ENCODE measurements at places on chromosomes 6 and 20.
A peak's percentile ranks its signal among the peaks of the same experiment; 100 is the strongest.

GRCh38 chr20:25339608-25340007, 51.0 kb downstream of the ABHD12 start:
- DNase-seq = no peak

DNA sequence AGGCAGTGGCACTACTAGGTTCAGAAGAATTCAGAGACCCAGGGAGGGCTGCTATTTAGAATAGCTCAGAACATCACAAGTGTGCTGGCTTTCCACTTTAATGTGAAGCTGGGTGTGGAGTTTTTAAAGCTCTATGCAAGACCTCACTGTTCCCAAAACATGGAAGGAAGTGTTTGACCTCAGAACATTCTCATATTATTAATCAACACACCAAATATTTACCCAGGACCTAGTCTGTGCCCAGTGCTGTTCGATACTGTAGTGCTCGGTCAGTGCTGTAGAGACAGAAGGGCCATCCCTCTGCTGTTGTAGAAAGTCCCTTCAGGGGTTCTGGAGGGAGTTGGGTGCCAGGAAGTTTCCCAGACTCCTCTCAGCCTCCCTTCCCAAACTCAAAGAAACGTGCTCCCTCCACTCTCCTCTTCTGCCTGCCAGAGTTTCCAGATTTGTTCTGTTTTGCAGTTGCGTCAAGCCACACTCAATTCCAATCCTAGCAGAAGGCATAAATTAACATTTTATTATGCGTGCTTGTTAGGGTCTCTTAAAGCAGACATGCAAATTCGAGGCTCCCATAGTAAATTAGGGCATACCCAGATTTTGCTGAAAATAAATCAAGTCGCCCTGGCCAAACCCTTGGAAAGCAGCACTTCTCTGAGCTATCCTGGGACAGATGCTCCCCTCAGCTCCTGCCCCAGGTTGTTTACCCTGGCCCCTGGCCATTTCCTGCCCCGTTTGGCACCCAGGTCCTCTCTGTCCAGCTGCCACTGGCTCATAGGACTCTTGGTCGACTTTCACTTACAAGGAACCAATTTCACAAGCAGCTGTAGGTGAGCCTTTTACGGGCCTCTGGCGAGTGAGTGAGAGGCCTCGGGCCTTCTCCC, 248.6 kb downstream of the HIVEP2 start:
- peak; percentile 71 for DNase-seq

DNA sequence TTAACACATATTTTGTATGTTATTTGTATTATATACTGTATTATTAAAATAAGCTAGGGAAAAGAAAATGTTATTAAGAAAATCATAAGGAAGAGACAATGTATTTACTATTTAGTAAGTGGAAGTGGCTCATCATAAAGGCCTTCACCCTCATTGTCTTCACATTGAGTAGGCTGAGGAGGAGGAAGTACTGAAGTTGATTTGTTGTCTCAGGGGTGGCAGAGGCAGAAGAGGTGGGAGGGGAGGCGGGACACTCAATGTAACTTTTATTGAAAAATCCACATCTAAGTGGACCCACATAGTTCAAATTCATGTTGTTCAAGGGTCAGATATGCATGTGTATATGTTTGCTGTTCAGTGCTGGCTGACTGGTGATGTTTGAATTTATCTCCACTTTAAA, 210.2 kb upstream of the CITED2 start:
- DNase-seq = no peak

DNA sequence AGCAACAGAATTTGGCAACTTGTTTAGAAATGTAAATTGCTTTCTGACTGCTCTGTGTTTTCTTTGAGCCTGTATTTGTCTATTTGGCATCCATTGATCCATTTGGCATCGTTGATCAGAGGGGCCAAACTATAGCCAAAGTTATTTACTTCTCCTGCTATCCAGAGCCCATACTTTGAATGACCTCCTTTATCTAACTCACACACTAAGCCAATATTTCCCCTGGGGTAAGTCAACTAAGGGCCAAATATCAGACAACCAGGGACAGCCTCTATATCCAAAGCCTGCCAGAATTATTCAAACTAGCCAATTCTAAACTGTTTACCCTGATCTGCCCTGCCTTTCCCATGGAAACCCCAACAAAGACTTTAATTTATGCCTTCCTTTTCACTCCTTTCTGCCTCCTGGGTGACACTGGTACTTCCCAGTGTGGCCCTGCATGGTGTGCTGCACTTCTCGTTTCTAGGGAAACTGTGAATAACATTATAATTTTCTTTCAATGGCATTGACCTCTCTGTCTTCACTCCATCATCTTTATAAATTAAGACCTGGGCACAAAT, 19.8 kb upstream of the ZNF184 start:
- DNase-seq = no peak

- peak; percentile 35 for DNase-seq
Measured at GRCh38 chr6:3849681-3850450, 693 bp downstream of the FAM50B start.

- peak; percentile 62 for DNase-seq
Measured at GRCh38 chr20:5191829-5192569, 65.2 kb downstream of the CDS2 start.

GRCh38 chr6:98920904-98921431, 26.8 kb downstream of the FBXL4 start:
- DNase-seq = no peak

- DNase-seq = no peak
Measured at GRCh38 chr6:338815-339262, 46.6 kb downstream of the DUSP22 start.

GRCh38 chr20:59016795-59017492, 2.3 kb upstream of the TUBB1 start:
- no peak for DNase-seq

DNA sequence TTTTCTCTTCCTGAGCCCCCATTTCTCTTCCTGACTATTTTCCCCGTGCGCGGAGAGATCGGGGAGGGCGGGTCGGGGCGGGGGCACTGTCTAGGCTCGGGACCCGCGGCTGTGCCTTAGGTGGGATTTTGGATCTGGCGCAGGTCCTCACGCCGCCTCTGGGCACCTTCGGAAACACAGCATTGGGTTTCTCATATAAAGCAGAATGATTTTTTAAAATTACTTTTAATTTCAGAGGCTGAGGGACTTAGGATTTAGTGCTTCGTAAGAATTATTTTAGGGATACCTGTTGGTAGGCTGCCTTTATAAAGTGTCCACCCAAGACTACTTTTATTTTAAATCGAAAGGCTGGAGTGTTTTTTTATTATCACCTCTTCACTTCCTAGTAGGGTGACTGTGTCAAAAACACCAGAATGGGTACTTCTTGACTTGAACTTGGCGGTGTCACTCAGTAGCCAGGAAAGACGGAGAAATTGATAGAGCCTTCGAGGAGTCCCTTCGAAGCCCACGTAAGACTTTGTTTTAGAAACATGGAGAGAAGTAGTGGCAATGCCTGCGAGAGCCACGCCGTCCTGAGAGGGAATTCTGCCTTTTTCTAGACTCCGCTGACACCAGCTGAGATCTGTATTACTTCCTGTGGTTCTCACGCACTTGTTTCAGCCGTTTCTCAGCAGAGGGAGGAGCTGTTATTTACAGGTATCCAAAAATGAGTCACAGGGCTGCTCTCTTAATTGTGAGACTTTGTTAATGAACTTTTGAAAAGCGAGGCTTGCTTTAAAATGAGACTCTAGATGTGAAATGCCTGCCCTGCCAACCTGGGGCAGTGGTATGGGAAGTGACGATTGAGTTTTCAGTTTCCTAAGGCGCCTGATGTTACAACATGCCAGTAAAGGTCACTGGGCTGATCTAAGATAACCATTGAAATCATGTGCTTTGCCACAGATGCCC, 667 bp downstream of the STX11 start:
- peak; percentile 36 for DNase-seq

GRCh38 chr20:5484926-5485325, 168.2 kb upstream of the PROKR2 start:
- DNase-seq = no peak

DNA sequence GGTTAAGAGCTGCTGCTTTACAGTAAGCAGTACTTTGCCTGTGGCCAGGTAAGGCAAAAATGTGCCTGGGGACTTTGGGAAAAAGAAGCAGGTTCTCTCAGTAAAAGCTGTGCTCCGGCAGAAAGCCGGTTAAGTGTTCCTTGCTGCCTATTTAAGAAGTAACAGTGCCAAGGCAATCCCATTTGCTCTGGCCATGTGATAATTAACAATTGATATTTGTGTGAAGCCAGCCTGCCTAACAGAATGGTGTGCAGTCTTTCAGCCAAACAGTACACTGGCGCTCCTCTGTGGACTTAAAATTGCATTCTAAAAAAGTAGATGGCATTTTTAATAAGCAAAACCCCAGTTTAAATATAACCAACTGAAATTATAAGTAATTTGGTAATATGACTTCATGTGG, 430.3 kb downstream of the PLCB1 start:
- DNase-seq = no peak

GRCh38 chr20:57398231-57398821, 7.1 kb downstream of the RBM38 start:
- peak; percentile 75 for DNase-seq

- DNase-seq = no peak
Measured at GRCh38 chr6:138550346-138550767, 51.1 kb upstream of the NHSL1 start.

- DNase-seq = no peak
Measured at GRCh38 chr6:164068527-164068926, 654.0 kb downstream of the QKI start.

DNA sequence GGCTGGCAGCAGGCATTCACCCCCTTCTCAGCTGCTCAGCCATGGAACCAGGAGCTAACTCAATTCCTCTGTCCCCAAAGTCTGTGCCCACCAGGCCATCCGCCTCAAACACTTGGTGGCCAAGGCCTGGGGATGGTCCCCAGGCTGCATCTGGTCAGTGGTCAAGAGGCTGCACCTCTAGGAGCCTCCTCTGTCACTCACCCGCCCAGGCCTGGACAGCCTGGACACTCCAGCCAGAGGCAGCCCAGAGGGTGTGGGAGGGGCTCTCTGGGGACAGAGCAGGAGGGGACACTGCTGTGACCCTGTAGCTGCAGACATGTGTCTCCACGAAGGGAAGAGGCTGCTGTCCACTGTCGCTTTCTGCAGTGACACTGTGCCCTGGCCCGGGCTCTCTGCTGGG, 416.6 kb upstream of the SULF2 start:
- DNase-seq = no peak

GRCh38 chr20:53163486-53163885, 191.3 kb downstream of the TSHZ2 start:
- DNase-seq = no peak

DNA sequence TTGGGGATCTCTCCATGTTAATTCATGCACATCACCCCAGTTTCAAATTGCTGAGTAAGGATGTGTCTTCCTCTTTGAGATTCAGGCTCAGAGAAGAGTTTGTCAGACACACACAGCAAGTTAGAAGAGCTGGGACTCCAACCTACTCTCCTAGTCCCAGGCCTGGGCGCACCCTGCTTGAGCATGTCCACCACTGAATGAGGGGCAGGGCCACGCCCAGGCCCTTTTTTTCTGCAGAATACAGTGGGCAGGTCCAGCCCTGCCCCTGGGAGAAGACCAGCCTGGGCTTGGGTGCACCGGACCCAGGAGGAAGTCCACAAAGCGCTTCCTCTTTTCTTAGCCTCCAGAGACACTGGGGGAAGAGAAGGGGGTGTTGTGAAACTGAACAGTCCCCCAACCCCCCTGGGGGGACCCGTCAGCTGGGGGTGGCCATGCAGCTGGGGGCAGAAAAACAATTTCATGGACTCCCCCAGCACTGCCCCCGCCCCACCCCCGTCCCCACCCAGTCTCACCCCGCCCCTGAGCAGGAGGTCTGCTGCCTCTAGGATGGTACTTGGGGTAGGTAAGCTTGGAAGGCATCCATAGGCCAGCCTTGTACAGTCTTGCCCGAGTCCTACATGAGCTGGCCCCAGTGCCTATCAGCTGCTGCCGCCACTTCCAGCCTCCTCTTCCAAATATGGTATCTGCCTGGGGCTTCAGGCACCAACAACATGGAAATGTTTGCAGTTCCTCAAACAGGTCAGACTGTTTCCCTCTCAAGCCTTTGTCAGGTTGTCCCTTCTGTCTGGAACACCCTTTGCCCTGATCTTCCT, 11.7 kb upstream of the HCK start:
- DNase-seq = peak; percentile 64

GRCh38 chr6:5146398-5146797, 61.3 kb downstream of the PPP1R3G start:
- no peak for DNase-seq

- DNase-seq = no peak
Measured at GRCh38 chr20:11780765-11781369, 136.8 kb upstream of the BTBD3 start.

DNA sequence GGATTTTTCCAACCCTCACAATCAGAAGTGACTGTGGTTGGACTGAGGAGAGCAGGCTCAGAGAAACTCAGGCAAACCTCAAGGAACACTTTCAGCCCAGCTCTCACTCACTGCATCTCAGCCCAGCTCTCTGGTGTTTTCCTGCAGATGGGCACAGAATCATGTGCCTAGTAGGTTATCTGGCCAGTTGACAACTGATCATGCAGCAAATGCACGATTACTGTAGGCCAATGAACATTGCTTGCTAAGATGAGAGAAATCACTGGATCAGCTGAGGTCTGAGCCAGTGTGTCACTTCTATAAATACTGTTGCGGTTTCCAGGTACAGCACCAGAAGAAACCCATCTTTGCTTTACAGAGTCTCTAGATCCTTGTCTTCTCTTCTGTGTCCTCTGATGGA, 540.5 kb downstream of the CD83 start:
- no peak for DNase-seq

- DNase-seq = no peak
Measured at GRCh38 chr6:37288247-37288646, 30.3 kb upstream of the TMEM217 start.

GRCh38 chr6:95923518-95923917, 92.3 kb upstream of the FUT9 start:
- DNase-seq = no peak

DNA sequence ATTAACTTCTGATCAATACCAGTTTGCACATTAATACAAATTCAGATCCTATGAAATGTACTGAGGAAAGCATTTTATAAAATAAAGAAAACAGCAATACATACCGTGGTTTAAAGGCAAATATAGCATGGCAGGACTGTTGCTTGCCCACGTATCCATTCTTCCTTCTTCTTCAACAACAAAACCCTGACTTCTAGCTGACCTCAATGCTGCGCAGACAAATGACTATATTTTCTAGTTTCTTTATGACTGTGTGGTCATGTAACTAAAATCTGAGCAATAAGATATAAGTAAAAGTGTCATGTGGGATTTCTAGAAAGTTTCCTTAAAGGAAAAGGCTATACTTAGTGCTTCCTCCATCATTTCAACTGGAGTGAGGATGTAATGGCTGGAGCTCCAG, 85.0 kb downstream of the CDC40 start:
- DNase-seq = no peak

DNA sequence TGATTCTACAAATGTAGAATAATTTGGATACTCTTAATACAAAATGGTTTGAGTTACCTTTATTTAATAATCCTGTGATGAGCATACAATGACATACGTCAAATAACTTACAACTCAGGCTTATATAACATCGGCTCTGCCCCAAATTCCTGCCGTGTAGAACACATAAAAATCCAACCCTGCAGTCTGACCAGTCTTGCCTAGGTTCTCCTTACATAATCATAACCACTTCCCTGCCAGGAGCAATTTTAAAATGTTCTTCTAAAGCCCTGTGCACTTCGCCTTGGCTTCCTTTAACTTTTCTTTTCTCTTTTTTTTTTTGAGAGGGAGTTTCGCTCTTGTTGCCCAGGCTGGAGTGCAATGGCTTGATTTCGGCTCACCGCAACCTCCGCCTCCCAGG, 16.2 kb upstream of the IER3 start:
- DNase-seq = no peak
